ENCODE measurements at places on chromosomes 2 and 18.

DNA sequence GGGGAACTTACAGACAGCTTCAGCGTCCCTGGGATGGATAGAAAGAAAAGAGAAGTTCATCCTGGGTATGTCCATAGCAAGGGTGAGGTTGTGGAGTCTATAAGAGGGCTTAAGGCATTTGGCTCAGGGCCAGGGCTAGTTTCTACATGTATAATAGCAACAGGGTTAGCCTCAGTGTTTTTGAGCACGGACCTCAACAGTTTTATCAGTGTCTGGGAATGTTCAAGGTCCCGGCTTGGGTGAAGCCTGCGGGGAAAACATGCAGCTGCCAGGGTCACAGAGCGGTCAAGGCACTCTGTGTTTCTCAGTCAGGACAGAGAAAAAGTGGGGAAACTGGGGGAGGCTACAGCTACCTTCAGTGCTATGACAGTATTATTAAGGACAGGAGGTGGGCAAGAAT is 427.7 kb upstream of the HS6ST1 start:
- DNase-seq, result no peak

- no peak for DNase-seq
These were observed 7.7 kb upstream of the GPC1 start for GRCh38 chr2:240427729-240428128.

GRCh38 chr18:3660739-3661515 is 211.0 kb downstream of the TGIF1 start:
- no peak for DNase-seq

- DNase-seq, result no peak
These were observed 36.5 kb downstream of the MYO3B start for GRCh38 chr2:170214309-170214948.

DNA sequence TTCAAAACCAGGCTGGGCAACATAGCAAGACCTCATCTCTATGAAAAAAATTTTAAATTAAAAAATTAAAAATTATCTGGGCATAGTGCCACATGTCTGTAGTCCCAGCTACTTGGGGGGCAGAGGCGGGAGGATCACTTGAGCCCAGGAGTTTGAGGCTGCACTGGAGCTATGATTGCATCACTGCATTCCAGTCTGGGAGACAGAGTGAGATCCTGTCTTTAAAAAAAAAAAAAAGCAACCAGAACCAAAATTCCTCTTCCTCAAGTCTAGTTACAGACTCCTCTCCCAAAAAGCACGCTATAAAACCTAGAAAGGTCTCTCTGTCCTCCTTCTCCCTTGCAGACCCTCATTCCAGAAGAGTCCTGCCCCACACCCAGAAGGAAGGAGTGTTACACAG is 23.9 kb downstream of the TNFAIP6 start:
- no peak for DNase-seq

GRCh38 chr2:112725545-112726457 is 5.0 kb downstream of the NT5DC4 start:
- DNase-seq, result no peak

GRCh38 chr2:170073288-170073687 is 104.7 kb upstream of the MYO3B start:
- DNase-seq, result peak; percentile 76

- no peak for DNase-seq
These were observed 119.0 kb upstream of the KLHL14 start for GRCh38 chr18:32891797-32892196.
